ENCODE measurements at places on chromosomes 13 and 19. TPM values are rescaled to one million over a fixed set of nuclear protein-coding genes. Genes with fewer than 3 reads are reported as not detected.

Gene TMC4
- total RNA-seq = not detected

Gene ZNF560
- total RNA-seq = 0.07 TPM

Gene SIGLEC8
- total RNA-seq = not detected

Gene ZNF497
- 0.40 TPM for total RNA-seq

Gene FFAR1
- not detected for total RNA-seq

Gene KLK3
- total RNA-seq = not detected

Gene F2RL3
- total RNA-seq = 2.4 TPM

Gene NKPD1
- total RNA-seq = under 0.01 TPM

Gene BEST2
- not detected for total RNA-seq

Gene GZMM
- not detected for total RNA-seq

Gene CD70
- total RNA-seq = not detected

Gene KANK2
- total RNA-seq = 53.1 TPM
